ENCODE measurements at places on chromosomes 5 and 9. TPM values are rescaled to one million over a fixed set of nuclear protein-coding genes. Genes with fewer than 3 reads are reported as not detected.

The KIF24 gene
- 5.5 TPM for total RNA-seq

The ISL1 gene
- total RNA-seq = not detected

The COL23A1 gene
- 0.34 TPM for total RNA-seq

The PDGFRB gene
- 0.34 TPM for total RNA-seq

The GPR150 gene
- total RNA-seq = 0.34 TPM

The PCDHGC4 gene
- 1.5 TPM for total RNA-seq

The ADAMTS12 gene
- total RNA-seq = 2.5 TPM

The P4HA2 gene
- total RNA-seq = 36.6 TPM

The PDE6A gene
- not detected for total RNA-seq

The CDHR2 gene
- not detected for total RNA-seq

The NME5 gene
- total RNA-seq = 14.8 TPM

The NR5A1 gene
- total RNA-seq = not detected

The SET gene
- total RNA-seq = 385 TPM

The ARAP3 gene
- 16.7 TPM for total RNA-seq

The WNT8A gene
- not detected for total RNA-seq

The SPATA31C1 gene
- not detected for total RNA-seq

The CLIC3 gene
- total RNA-seq = not detected

The PCDHA1 gene
- total RNA-seq = under 0.01 TPM

The C9orf85 gene
- total RNA-seq = 12.0 TPM

The ENC1 gene
- total RNA-seq = 28.6 TPM

The HMHB1 gene
- total RNA-seq = not detected

The RGS3 gene
- total RNA-seq = 4.7 TPM

The PCYOX1L gene
- total RNA-seq = 9.6 TPM

The DDX4 gene
- not detected for total RNA-seq

The OBP2B gene
- not detected for total RNA-seq

The PCDHGA2 gene
- total RNA-seq = 0.67 TPM

The TAF7 gene
- total RNA-seq = 50.9 TPM

The C5orf52 gene
- not detected for total RNA-seq

The IL3 gene
- total RNA-seq = not detected

The ANKRD31 gene
- 0.36 TPM for total RNA-seq

The MRNIP gene
- total RNA-seq = 11.3 TPM

The MLANA gene
- total RNA-seq = 1,023 TPM

The SEMA5A gene
- total RNA-seq = 40.0 TPM

Measured in melanocyte of skin (primary cell).